ENCODE measurements at places on chromosomes 1 and 21. TPM values are rescaled to one million over a fixed set of nuclear protein-coding genes. Genes with fewer than 3 reads are reported as not detected.

The OR2M3 gene
- not detected for total RNA-seq

The TAS1R1 gene
- total RNA-seq: 0.05 TPM

The KCNA3 gene
- total RNA-seq: 0.43 TPM

DNA sequence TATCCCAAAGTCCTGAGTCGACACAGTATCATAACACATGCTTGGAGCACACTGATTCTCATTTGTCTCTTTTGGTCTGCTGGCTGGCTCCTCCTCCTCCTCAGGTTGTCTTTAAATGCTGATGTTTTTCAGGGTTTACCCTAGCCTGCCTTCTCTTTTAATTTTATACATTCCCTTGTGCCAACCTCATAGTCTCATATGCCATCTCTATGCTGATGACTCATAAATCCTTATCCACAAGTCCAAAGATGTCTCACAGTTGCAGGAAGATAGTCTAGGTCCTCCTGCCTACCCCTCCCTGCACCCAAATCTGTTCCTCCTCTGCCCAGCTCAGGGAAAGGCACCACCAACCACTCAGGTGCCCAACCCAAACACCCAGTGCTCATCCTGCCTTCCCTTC, 108.3 kb downstream of the SIPA1L2 start:
- no peak for DNase-seq

DNA sequence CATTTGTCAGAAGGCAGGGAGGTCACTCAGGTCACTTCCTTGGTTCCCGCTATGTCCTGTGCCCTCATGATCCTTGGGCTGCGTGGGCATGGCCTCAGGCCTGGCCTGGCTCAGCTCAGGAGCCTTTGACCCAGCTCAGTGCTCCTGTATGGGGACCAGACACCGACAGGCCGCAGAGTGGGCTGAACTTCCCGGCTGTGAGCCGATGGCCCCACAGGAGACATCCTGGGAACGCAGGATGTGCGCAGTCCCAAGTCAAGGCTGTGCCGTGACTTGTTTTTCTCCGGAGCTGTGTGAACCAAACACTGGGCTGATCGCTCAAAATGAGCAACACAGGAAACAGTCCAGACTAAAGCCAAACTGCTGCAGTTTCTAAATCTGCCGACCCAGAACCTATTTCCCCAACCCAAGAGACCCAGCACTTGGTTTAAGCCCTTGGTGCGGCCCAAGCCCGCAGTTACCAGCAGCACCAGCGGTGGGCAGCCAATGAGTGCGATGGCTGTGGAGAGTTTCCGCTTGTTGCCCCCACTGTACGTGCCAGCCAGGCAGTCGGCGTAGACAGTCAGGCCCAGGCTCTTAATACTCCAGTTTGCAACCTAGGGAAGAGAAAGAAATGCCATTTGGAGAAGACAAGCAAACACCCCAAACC, 92.3 kb upstream of the GCLM start:
- no peak for DNase-seq

- DNase-seq: no peak
Observed at GRCh38 chr1:159786465-159786864, 5.7 kb downstream of the DUSP23 start.

GRCh38 chr1:1125945-1126344, 10.1 kb upstream of the C1orf159 start:
- no peak for DNase-seq

DNA sequence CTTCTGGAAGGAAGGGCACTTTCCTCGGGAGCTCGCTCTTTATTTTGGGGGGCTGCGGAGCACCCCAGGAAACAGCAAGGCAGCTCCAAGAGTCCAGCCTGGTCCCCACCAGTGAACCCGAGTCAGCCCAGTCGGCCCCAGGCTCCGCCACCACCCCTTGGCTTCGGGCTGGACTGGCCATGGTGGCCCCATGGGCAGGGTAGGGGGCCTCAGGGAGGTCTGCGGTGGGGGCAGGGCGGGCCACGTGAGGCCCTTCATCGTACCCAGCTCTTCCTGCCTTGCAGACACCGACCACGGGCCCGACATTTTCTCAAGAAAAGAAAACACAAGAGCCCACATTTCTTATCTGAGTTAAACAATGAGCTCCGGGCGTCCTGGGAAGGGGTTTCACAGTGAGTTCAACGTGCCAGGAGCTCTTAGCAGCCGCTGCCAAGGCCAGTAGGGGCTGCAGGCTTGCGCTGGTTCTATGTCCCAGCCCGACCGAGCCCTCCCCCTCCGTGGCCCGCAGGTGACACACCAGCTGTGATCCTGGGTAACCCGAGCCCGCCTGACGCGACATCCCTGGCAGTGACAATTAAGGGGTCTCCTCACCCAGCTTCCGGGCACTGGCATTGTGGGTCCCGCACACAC, 66.2 kb downstream of the PRDM16 start:
- DNase-seq: no peak

DNA sequence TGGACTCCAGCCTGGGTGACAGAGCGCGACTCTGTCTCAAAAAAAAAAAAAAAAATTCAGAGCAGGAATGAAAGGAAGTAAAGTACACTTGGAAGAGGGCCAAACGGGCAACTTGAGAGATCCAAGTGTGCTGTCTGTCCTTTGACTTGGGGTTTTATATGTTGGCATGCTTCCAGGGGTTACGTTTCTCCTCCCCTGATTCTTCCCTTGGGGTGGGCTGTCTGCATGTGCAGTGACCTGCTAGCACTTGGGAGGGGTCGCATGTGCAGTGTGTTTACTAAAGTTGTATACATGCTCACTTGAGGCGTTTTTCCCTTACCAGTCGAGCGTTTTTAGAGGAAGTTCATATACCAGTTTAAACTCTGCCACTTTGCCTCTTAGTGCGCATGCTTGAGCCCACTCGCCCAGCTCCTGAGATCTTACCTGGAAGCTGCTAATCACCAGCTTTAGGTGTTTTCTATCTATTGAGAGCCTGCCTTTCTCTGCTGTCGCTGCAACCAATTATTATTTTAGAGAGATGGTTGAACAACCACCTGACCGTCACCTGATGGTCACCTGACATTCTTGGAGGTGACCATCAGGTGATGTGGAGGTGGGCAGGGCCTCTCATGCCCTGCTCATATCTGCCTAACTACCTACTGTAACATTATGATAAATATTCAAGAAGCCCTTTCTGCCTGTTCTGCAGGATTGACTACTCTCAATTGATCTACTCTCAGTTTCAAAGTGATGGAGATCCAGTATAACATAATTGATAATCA, 140.1 kb downstream of the MACF1 start:
- no peak for DNase-seq

GRCh38 chr1:161008869-161009510, 12.0 kb downstream of the F11R start:
- no peak for DNase-seq

The SPATA45 gene
- not detected for total RNA-seq

The VAV3 gene
- 0.86 TPM for total RNA-seq

The BARHL2 gene
- total RNA-seq: not detected

The CD247 gene
- total RNA-seq: 0.65 TPM

DNA sequence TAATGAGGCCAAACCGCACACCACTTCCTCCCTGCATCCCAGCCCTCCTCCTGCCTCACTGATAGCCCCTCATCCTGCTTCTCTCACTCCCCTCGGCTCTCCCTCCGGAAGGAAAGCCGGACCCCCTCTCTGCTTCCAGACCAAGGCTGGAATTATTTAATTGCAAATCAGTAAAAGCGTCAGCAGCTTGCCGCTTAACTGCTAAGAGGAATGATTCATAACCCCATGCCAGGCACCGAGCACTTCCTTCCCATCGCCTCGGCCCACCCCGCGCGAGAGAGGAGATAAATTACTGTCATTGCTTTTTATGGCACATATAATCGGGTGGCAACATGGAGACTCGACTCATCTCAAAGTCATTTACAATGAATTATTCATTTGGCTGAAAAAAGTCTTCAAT, 77.3 kb downstream of the UBIAD1 start:
- DNase-seq: no peak

The S100A1 gene
- 1.7 TPM for total RNA-seq

The FCRL5 gene
- 0.05 TPM for total RNA-seq

GRCh38 chr1:33275706-33276572, 19.6 kb downstream of the ZNF362 start:
- DNase-seq: no peak

DNA sequence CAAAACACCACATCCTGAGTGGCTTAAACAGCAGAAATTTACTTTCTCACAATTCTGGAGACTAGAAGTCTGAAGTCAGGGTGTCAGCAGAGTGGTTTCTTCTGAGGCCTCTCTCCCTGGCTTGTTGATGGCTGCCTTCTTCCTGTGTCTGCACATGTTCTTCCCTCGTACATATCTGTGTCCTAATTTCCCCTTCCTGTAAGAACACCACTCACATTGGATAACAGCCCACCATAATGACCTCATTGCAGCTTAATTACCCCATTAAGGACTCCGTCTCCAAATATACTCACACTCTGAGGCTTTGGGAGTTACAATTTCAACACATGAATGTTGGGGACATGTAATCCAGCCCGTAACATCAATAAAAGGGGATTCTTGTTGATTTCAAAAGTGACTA, 23.4 kb downstream of the C8A start:
- no peak for DNase-seq

DNA sequence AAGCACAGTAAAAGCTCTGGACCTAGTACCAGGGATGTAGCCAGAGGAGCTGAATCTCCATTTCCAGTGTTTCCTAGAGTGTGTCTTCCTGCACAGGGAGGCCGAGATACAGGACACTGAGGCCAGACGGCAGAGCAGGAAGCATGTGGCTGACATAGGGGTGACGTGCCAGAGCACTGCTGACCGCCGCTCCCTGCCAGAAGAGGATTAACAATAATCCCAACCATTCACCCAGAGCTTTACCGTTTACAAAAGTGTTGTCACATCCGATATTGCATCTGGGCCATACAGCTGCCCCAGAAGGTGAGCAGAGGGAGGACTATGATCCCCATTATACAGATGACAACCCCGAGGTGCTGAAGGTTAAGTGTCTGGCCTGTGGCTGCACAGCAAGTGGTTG, 5.8 kb upstream of the CLDN19 start:
- DNase-seq: no peak

- DNase-seq: no peak
Observed at GRCh38 chr1:28126212-28126611, 37.8 kb upstream of the EYA3 start.

DNA sequence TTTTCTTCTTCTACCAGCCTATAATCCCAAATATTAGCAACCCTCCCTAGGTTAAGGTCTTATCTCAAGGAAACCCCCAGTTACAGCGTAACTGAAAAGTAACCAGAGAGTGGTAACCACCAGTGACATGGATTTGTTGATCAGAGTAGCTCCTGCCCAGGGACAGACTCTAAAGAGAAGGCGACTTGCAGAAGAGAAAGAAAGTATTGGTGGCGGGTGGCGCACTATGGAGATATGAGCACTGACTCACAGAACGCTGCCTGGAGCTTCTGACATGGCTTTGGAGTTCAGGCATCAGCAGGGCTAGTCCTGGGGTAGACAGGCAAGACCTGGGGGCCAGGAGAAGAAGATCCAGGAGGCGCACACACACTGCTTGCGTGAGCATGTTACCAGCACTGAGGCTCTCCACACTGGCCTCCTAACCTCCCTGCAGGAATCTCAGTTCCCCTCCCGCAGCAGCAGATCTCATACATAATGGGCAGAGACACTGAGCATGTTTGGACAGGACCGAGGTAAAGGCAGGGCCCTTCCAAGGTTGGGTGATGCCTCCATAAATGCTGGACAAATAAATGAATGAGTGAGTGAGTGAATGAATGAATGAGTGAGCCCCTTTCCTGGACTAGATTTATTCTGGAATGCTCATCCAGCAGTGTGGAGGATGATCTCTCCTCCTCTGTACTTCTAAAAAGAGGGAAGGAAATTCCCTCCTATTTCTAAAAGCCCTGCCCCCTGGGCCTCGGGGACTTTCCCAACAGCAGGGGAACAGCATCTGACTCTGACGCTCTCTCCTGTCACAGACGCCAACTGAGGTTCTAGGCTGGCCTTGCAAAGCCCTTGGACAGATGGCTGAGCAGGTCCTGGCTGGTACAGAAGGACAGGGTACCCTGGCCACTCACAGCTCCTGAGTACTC, 175.5 kb downstream of the CLIC6 start:
- DNase-seq: peak; percentile 43

GRCh38 chr1:194045416-194045815, 859.0 kb upstream of the B3GALT2 start:
- DNase-seq: no peak

DNA sequence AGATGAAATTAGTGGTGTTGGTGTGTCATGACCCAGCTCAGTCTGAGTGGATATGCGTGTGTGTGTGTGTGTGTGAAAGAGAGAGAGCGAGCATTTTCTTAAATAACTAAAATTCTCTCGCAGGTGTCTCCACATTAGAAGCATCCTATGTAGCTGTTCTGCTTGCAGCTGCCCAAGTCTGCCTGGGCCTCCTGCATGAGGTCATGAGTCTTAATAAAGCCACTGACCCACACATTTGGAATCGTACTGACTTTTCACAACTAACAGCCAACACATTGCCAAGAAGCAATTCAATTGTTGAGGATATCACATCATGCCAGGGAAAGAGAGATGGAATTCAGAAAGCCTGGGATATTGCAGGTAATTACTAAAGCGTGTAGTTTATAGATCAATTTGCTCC, 238.2 kb upstream of the AJAP1 start:
- no peak for DNase-seq

DNA sequence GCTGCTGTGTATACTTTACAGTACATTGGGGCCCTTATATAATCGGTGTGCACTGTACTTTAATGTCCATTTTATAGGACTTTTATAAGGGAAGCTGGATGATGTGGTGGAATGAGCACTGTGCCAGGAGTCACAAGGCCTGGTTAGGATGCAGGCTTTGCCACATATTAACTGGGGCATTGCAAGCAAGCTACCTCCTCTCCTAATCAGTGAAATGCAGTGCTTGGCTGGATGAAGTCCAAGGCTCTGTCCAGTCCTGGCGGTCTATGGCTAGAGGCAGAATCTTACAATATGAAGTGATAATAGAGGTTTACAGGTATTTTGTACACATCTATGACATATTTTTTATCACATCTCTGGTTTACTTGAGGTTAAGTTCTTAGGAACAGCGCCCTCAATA, 1.7 kb upstream of the PKP1 start:
- no peak for DNase-seq

DNA sequence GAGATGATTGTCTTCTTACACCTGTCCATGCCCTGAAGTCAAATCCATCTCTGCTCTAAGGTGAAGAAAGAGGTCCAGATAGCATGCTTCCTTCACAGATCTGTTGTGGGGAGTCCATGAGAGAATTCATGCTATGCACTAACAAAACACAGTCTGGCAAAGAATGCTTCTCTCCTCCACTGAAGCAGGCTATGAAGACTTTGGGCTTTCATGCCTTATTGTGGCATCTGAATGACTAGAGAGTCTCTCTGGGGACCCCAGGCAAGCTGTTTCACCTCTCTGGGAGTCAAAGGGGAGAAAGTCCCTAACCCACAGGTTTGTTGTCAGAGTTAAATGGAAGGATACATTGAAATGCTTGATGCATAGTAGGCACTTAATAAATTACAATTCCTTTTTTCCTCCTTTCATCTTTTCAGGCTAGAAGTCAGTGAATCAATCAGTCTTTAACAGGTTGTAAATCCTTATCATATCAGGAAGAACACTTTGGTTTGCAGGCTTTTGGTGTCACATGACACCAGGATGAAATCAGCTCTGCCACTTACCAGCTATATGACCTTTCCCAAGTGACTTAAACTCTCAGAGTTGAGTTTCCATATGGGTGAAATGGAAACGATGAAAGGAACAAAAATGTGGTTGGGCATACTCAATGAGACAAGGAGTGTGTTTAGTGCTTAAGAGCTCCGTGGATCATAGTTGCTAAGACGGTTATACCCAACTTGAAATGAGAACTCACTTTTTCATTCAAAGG, 200.1 kb upstream of the DAB1 start:
- DNase-seq: no peak

GRCh38 chr21:37645848-37646247, 270.4 kb downstream of the KCNJ6 start:
- DNase-seq: no peak

Measured in left lobe of liver (tissue), 2 donors.